ENCODE measurements at places on chromosomes 4 and X.
A peak's percentile ranks its signal among the peaks of the same experiment; 100 is the strongest.

DNA sequence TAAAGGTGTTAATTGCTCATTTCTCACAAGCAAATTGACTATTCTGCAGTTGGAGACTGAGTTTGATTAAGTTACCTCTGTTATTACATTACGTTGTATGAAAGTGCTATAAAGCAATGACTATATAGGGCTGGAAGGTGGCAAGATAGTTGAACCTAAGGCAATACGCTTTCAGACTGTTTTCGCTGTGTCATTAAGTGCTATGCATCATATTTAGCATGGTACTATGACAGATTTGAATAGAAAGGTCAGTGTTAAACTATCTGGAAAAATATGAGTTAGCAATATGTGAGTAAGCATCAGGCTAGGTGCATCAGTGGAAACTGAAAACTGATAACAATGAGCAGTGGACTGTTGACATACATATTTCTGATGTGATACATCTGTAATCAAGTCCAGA lies 206.0 kb upstream of the ARHGAP24 start:
- no peak for DNase-seq
- no peaks in the 10 kb centered on the region for H3K4me1 ChIP-seq
- no peak overlapping the region for H3K27ac ChIP-seq
- no peaks in the 10 kb centered on the region for H3K36me3 ChIP-seq
- H3K27me3 ChIP-seq, result no peaks in the 10 kb centered on the region

DNA sequence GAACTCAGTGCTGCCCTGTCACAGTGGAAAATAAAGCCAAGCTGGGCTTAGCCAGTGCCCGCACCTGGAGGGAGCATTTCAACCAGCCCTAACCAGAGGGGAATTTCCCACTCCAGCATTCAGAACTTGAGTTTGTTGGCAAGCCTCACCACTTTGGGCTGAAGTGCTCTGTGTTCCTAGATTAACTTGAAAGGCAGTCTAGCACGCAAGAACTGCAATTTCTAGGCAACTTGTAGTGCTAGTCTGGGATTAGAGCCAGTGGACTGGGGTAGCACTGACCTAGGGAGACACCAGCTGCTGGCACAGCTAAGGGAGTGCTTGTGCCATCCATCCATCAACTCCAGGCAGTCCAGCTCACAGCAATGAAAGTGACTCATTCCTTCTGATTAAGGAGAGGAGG lies 1060.6 kb upstream of the GRID2 start:
- no peak overlapping the region for H3K27ac ChIP-seq
- H3K27me3 ChIP-seq, result no peaks in the 10 kb centered on the region
- no peak overlapping the region for H3K4me3 ChIP-seq
- no peak for DNase-seq
- H3K36me3 ChIP-seq, result no peaks in the 10 kb centered on the region
- no peaks in the 10 kb centered on the region for H3K4me1 ChIP-seq

GRCh38 chr4:72953571-72953970 lies 115.9 kb downstream of the COX18 start:
- H3K36me3 ChIP-seq, result no peaks in the 10 kb centered on the region
- H3K4me3 ChIP-seq, result no peak overlapping the region
- no peaks in the 10 kb centered on the region for H3K4me1 ChIP-seq
- DNase-seq, result no peak
- H3K27me3 ChIP-seq, result peaks cover 30% of the 10 kb centered on the region

DNA sequence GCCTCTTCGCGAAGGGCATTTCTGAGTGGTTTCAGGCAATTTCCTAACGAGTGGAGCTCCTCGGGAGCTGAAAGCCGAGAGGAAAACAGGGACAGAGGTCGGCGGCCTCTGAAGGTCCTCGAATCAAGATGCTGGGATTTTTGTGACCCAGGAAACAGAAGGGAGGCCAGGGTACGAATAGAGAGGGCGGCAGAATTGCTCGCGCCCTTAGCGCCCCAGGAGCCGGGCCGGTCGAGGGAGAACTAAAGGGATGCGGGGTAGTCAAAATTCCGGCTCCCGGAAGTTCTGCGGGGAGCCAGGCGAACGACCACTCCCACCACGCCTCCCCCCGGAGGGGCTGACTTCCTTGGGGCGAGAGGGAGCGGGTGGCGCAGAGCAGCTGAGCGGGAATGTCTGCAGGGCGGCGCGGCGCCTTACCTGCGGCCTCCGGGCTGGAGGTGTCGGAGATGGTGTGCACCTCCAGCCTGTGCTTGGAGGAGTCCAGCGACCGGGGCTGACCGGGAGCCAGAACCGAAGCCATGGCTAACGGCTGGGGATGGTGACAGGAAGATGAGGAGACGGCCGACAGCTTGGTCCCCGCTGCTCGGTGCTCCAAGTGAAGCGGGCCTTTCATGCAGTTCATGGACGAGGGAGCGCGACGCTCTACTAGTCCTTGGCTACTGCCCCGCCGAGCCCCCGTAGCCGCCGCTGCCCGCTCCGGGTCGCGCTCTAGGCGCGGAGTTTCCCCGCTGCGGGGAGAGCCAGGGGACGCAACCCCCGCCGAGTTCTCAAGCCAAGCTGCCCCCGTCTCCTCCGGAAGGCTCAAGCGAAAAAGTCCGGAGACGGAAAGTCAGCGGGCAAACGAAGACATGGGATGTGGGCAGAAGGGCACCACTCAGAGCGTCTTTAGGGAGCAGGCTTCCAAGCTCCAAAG lies 782 bp downstream of the PITX2 start:
- DNase-seq, result no peak
- H3K4me1 ChIP-seq, result peaks cover 17% of the 10 kb centered on the region
- peaks cover 100% of the 10 kb centered on the region for H3K27me3 ChIP-seq

GRCh38 chr4:57190601-57191481 lies 80.7 kb upstream of the IGFBP7 start:
- H3K4me1 ChIP-seq, result no peaks in the 10 kb centered on the region
- no peak overlapping the region for H3K27ac ChIP-seq
- H3K36me3 ChIP-seq, result no peaks in the 10 kb centered on the region
- peaks cover 26% of the 10 kb centered on the region for H3K27me3 ChIP-seq
- H3K4me3 ChIP-seq, result no peak overlapping the region
- DNase-seq, result no peak

DNA sequence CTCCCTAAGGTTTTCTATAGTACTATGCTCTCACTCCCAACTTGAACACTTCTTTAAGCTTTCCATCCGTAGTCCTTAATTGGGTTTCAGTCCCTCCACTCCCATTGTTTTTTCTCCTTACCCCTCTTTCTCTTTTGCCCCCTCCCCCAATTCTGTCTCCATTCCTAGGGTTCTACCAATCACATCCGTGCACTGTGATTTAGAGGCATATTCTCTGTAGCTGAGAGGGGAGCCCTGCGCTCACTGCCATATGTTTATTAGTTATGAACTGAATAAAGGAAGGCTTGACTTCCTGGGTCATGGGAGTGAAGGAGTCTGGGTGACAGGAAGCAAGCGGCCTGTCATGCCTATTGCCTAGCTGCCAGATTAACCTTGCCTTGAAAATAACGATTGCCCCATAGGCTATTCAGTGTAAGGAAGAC lies 471 bp downstream of the MCTS1 start:
- H3K27ac ChIP-seq, result peak overlapping the region; percentile 100
- no peaks in the 10 kb centered on the region for H3K27me3 ChIP-seq
- peaks cover 14% of the 10 kb centered on the region for H3K36me3 ChIP-seq
- peaks cover 9% of the 10 kb centered on the region for H3K4me1 ChIP-seq

Measured in effector memory CD8-positive, alpha-beta T cell (primary cell).